Suppressor macrophage treated with lipopolysaccharide for 4 hours (primary cell): ENCODE measurements at places on chromosomes 5 and 9.

- DNase-seq: no peak
Measured at GRCh38 chr5:67434466-67434865, 237.9 kb upstream of the CD180 start.

DNA sequence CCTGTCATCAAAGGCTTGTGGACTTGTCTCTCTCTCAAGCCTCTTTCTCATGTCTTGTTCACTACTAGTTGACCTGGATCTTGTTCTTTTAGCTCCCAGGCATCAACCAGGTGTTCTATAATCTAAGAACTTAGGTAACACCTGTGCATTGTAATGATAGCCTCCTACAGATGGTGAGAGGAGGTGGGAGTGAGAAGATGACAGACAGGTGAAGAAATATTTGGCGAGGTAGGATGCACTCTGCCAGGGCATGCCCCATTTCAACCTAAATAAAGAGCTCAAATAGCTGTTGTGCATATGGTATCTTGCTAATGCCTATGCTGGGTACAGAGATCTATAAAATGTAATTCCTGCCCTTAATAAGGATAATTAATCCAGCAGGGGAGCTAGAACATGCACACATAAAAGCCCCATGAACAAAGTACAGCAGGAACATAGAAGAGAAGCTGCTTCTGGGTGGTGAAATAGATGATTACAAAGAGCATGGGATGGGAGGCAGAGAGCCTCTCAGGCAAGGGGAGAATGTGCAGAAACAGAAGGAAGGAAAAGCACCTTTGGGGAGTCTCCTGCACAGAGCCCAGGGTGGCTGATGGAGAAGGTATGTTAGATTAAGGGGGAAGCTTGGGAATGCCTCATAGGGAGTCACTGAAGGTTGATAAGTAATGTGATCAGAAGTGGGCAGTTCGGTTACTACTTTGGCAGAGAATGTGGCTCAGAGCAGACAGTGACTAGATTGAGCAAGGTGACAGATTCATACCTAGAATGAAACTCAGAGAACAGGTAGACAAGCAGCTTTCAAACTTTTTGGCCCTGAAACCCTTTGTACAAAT, 28.0 kb upstream of the PLIN2 start:
- no peak for DNase-seq

DNA sequence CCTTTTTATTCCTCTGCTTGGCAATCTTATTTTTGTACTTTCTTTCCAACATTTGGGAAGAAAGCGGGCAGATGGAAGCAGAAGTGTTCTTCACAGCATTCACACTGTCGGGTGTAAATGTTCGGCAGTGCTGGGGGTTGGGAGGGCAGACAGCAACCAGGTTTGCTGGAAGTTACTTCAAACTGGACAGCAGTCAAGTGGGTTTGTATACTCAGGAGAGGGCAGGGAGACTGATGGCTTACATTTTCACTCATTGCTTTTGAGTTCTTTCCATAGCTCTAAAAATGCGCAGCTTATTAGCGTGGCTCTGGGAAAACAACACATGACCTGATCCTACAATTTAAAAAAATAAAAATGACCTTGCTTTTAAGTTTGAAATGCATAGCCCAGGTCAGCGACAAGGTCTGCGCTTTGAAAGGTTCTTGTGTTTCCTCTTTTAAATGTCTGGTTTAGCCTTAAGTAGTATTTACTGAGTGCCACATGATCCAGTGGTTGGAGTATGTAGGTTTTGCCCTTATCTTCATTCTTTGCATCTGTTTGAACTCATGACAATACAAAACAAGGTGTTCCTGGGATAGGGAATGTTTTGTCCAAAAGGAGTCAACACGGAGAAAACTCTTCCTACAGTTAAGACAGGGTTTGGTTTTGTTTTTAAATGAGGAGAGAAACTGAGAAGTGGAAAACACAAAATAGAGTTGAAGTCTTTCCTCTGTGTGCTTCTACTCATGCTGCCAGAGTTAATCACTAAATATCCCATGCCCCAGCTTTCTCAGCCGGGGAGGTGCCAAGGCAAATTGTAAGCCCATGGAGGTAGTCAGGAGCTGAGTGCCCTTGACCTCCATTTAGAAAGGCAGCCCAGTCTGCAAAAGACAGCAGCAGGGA, 132.7 kb upstream of the DMRT1 start:
- DNase-seq: no peak

DNA sequence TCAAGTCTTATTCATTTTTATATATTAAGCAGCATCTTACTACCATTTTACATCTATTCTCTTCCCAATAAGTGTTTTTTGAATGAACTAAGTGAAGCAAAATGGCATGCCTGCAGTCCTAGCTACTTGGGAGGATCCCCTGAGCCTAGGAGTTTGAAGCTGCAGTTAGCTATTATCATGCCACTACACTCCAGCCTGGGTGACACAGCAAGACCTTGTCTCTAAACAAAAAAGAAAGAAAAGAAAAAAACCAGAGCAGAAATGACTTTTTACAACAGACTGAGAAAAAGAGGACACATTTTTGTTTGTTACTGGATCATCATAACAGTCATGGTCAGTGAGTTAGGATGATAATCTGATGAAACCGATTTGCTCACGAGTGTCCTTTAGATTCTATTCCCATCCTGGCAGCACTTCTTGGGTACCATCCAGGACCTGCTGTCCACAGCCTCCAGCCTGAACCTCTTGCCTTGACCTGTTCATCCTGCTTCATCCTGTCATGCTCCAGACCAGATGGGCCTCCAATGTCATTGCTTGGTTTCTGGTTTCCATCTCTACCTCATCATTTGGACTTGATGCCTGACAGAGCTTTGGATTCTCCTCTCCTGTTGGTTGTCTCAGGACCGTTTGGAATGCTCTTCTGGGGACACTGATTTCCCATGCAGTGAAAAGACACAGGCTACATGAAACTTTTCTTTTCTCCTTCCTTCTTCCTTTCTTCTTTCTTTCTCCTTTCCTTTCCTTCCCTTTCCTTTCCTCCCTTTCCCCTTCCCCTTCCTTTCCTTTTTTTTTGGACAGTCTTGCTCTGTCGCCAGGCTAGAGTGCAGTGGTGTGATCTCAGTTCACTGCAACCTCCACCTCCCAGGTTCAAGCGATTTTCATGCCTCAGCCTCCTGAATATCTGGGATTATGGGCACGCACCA, 50.1 kb upstream of the GLRX start:
- no peak for DNase-seq

- no peak for DNase-seq
Measured at GRCh38 chr5:68010740-68011139, 204.8 kb upstream of the PIK3R1 start.

DNA sequence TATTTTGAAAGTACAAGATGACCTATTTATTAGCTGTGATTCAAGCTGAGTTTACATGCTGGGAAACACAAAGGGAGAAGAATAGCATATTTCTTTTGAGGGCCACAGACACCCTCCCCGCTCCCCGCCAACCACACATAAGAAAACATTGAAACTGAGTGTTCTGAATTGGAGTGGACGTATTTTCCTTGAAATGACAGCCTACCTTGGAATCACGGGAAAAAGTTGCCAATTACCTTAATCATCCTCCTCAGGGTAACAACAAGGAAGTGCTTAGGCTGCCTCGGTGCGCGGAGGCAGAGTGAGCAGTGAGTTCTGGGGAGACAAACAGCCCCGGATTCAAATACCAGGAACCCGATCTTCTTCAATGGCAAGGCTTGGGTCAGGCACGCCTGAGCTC, 31.4 kb downstream of the CFAP77 start:
- DNase-seq: no peak

DNA sequence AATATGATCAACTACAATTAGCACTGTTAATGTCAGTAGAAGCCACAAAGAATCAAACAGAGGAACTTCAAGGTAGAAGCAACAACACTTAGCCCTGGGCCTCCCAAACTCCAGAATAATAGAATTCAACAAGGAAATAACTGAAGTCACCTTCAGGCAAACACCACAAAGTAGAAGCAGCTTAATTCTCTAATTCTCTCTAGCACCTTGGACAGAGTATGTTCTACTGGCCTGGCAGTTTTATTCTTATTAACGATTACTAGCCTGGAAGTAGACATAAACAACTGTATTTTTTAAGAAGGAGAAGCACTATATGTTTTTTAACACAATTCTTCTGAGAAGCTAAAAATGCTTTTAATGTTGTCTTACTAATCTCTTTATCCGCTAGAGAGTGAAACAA, 911.9 kb downstream of the DTWD2 start:
- no peak for DNase-seq

DNA sequence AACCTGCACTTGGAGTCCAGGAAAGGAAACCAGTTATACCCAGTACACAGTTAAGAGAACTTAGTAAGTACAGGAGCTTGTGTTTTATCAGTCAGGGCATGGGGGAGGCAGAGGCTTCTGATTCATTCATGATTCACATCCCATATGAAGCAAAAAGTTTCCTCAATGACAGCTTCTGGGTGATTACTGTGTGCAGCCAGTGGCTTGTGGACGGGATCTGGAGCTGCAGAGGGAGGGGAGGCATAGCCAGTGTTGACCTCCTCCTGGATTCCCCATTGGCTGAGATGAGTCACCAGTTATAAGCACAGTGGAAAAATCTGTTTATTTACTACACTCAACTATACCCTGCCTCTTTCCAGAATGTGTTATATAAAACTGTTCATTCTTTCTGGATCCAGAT, 17.7 kb downstream of the IL31RA start:
- peak; percentile 95 for DNase-seq

DNA sequence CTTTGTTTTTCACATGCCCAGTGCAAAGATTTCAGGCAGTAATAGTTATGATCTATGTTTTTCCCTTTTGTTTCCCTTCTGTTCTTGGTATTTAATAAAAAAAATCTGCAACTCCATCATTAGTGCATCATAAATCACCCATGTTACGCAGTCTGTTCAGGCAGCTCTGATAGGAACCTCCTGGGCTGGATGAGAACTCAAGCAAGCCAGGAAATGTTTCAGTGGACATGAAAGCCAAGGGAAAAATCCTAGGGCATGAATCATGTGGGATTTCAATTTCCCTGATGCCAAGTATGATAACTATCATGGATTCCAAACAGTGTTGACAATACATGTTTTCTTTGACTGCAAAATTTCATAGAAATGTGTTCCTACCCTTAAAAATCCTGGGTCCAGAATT, 119.7 kb upstream of the TARS1 start:
- DNase-seq: no peak

GRCh38 chr5:154830596-154830995, 19.8 kb downstream of the FAXDC2 start:
- DNase-seq: no peak

GRCh38 chr5:140875085-140876065, at the start of gene PCDHA12:
Gene PCDHA12, plus strand, starts transcription at chr5:140875308. Its CDS starts 165 bp downstream, at chr5:140875473.
- no peak for DNase-seq

GRCh38 chr9:79312686-79313421, 258.9 kb upstream of the TLE4 start:
- no peak for DNase-seq

DNA sequence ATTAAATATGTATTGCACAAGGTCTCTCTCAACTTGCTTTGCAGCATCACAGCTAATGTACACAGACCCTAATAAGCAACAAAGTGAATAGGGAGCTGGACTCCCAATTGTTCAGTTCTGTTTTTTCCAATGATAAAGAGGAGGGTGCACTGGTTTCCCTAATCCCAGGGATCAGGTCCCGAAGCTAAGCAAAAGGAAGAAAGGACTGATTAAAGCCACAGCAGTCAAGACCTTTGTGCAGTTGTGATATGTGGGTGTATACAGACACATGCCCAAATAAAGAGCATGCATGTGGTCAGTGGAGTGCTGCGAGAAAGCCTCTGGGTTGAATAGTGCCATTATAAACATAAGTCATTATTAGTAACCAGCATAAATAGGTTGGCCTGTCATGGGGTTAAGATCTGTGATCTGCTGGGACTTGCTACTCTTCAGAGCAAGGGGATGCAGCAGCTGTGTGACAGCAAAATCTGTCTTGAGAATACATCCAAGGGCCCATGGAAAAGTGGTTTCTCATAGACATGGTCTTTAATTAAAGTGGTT, 1863.1 kb upstream of the WWC1 start:
- no peak for DNase-seq

DNA sequence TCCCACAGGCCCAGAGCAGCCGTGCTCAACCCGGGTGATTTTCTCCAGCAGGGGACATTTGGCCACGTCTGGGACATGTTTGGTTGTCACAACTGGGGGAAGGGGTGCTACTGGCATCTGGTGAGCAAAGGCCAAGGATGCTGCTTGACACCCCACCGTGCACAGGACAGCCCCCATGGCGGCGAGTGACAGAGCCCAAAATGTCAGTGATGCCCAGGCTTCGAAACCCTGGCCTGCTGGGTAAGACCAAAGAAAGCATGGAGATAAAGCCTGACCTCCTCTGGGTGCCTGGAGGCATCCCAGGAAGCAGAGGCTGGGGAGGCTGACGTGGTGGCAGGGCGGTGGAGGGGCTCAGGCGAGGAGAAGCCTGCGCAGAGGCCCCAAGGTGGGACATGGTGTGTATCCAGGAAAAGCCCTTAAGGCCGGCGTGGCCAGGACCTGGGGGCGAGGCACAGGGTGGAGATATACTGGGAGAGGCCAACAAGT, 66.4 kb downstream of the ZNF354C start:
- DNase-seq: no peak

DNA sequence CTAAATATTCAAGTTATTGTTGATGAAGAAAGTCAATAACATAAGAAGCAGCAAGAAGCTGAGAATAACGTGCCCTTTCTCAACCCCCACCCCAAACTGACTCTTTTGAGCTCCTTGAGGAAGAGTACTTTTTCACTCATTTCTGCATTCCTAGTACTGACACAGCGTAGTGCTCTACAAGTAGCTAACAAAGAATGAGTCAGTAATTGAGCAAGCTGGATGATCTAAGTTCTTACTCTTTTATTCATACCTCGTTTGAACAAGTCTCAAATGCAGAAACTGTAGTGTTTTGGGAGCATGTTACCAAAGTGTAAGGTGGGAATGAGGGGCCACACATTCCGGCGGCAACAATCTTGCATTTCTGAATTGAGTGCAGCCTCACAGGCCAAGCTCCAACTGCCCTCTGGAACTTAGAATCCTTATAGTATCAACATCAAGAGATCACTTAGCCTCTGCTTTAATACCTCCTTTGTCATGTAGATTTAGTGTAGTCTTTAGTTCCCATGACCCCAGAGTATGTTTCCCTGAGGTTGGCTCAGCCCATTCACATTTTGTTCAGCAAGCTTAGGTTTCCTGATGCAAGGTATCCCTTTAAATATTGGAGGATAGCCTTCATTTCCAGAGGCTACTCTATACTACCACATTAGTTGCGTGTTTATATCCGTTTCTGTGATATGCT, 152.0 kb downstream of the PRR16 start:
- DNase-seq: no peak

DNA sequence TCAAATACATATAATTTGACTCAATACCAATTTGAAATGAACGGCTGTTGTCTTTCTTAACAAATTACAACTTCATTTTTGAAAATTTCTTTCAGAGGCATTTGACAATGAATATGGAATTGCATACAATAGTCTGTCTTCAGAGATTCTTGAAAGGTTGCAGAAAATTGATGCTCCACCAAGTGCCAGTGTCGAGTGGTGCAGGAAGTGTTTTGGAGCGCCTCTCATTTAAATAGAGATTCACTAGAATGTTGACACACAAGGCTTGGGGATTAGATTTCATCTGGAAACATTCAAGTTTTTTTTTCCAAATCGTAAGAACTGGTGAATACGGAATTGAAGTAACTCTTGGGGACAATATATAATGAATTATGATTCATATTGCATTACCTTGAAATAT, 8.1 kb downstream of the RPS6 start:
- no peak for DNase-seq

- DNase-seq: no peak
Measured at GRCh38 chr9:81841333-81841732, 86.9 kb upstream of the SPATA31D4 start.
